Stimulated activated CD8-positive, alpha-beta memory T cell treated with anti-CD3 and anti-CD28 coated beads, Interleukin-2, amount 100 ng/mL, for 1 hour (primary cell): ENCODE measurements at places on chromosomes 5 and 9.

DNA sequence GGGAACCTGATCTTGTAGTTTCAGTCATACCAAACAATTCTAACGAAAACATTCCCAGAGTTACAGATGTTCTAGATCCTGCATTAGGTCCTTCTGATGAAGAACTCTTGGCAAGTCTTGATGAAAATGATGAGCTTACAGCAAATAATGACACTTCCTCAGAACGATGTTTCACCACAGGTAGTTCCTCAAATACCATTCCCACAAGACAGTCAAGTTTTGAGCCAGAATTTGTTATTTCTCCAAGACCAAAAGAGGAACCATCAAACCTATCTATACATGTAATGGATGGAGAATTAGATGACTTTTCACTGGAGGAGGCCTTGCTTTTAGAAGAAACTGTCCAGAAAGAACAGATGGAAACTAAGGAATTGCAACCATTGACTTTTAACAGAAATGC, 21.0 kb downstream of the RMI1 start:
- DNase-seq: no peak

GRCh38 chr5:102583276-102584124, 84.7 kb upstream of the SLCO6A1 start:
- no peak for DNase-seq

- DNase-seq: no peak
Measured at GRCh38 chr9:130111786-130112537, 58.3 kb downstream of the GPR107 start.

DNA sequence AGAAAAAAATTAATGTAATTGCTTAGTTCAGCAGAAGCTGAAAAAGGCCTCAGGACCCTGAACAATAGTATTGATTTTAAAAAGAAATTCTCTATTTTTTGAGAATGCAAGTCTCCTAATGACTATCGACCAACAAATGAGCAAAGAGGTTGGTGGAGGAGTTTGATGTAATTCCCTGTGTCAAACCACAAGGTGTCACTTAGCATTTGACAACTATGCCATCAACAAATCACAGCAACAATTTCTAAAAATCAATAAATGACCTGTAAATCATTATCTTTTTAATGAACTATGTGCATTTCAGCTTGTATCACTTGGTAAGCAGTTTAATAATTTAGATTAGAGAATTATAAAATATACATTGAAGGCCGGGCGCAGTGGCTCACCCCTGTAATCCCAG, 133.7 kb downstream of the PRELID2 start:
- no peak for DNase-seq

- no peak for DNase-seq
Measured at GRCh38 chr5:74541381-74541781, 99.1 kb downstream of the ENC1 start.

DNA sequence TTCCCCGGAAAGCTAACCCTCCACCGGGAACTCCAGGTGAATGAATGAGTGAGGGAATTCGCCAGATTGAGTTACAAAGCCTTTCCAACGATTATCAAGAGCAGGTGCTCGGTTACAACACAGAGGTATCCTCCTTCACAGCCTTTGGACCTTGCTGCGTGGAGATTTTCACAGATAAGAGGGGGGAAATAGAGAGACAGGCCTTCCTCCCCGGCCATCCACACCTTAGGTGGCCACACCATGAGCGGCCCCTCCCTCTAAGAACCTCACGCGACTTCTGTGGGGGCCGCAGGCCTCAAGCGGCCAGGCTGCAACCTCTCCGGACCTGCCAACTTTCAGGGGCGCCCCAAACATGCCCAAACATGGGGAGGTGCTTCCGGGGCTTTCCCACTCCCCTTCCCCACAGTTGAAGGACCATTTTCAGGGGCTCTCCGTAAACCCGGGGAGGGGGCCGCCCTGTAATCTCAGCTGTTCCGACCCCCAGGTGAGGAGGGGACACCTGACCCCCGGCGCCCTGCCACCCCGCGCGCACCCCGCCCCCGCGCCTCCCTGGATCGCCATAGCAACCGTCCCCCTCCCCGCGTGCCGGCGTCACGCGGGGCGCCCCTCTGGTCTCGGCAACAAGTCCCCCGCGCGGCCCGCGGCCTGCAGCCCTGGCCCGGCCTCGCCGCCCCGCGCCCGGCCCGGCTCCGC, 603 bp downstream of the DENND1A start:
- DNase-seq: no peak

DNA sequence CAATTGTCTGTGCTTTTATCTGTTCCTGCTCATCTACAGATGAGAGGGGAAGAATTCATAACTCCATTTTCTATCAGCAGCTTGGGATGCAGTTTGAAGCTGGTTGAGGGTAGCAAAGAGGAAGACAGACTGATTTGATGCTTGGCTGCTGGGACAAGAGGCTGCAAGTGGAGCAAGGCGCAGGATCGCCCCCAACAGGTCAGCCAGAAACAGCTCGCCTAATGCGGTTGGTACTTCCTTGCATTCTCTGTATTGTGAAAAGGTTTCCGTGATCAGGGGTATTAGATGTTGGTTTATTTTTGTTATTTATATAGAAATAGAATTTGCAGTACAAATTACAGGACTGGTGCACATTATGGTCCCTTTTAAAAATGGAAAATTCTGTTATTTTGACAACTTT, 40.6 kb downstream of the ZNF883 start:
- no peak for DNase-seq

DNA sequence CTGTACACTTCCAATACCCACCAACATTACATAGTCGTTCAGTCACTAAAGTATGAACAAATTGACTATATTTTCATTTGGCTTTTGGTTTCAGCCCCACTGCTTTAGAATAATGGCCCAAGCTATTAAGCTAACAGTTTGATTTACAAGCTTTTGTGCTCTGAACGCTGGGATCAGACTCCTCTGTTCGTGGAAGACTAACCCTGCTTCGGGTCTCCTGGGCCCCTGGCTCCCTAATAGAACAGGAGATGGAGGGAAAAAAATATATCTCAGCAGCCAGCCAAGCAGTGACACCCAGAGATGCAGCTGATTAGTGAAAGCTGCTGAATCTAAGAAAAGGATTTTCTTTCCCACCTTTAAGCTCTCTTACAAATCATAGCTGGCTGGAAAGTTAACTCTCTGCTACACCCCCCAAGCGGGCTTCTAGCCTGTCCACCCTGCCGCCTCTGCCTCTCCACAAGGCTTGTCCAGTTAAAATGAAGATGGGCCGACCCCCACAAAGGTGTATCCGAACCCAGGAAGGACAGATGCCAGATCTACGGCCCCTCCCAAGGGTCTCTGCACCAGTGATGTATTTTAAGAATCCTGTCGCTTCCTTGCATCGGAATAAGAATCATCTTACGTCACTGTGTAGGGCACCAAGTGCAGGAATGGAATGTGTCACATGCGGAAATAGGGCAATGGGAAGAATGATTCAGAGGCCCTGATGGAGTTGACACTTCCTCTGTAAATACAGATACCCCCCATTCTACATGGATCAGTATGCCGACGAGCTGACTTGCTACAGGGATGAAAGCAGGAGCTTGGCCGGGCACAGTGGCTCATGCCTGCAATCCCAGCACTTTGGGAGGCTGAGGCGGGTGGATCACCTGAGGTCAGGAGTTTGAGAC, 33.4 kb upstream of the BARHL1 start:
- no peak for DNase-seq

- DNase-seq: no peak
Measured at GRCh38 chr9:128428644-128429512, 8.2 kb downstream of the CERCAM start.

- no peak for DNase-seq
Measured at GRCh38 chr5:141787376-141787775, 90.8 kb downstream of the PCDH1 start.

GRCh38 chr5:173753307-173754168, 134.6 kb upstream of the CPEB4 start:
- DNase-seq: no peak

GRCh38 chr9:4984171-4984620, 876 bp upstream of the JAK2 start:
- no peak for DNase-seq

- DNase-seq: no peak
Measured at GRCh38 chr9:36903541-36904435, 130.3 kb downstream of the PAX5 start.

DNA sequence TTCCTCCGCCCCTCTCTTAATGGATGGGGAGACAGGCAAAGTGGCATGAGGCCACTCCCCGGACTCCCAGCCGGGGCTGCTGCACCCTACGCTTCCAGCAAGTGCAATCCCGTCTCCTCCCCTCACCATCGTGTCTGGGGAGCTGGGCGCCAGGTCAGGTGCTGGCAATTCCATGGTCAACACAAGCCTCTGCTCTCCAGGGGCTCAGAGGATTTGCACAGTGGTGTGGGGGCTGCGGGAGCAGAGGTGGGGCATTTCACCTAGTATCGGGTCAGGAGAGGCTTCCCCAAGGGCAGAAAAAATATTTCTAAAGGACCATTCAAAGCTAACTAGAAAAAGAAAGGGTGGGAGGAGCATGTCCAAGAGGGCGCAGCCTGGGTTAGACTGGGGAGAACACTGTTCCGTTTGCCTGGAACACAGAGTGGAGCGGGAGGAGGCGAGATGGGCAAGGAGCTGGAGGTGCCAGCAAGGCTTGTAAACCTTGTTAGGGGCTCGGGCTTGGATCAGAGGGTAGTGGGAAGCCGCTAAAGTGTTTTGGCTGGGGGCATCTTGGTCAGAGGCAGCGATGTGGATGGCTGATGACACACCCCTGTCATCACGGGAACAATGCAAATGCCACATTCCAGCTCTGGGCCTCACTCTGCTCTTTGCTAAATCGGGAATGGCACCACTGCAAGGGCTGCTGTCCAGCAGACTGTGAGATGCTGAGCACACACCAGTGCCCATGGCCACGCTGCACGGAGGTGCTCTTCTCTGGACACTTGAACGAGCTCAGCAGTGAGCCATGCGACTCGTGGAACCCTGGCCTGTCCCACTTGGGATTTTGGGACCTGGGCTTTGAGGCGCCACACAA, 191.7 kb downstream of the CDK5RAP2 start:
- DNase-seq: no peak

DNA sequence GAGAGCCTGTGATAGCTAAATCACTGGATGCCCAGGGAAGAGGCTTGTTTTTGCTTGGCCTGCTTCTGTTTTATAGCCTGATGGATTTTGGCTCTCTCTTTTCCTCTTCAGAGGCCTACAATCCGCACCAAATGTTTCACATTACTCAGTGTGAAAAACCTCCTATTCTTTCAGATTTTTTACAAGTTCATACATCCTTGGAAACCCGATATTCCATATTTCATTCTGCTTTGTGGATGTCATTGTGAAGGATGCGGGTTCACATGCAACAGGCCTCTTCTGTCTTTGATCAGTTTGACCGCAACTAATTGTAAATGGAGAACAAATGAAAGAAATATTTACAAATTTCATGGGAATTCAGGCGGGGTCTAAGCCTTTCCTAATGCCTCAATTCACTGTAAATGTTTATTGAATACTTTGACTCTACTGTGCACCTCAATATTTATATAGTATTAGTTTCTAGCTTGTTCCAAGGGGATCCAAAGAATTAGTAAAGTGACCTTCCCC, 269.9 kb downstream of the DMRT2 start:
- DNase-seq: no peak

DNA sequence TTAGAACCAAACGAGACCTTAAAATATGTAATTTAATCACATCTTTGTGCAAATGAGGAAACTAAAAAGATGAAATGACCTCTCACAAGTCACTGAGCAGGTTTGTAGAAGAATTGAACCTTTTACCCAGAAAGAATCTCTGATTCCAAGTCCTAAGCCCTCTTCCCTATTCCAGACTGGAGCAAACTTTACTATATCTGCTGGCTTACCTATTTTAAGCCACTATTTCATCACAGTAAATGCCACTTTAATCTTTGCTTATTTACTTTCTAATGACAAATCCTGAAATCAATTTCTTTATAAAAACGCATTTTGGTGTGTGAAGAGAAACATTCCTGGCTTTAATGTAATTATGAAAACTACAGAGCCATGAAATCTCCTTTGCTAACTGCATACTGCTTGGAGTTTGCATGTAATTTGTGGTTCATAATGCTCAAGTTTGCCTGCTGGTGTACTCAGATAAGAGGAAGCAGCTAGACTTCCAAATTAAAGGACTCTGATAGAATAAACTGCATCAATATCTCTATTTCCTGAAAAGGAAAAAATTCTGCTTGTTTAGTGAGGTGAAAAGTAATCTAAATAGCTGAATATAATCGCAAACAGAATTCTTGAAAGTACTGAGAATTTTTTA, 121.2 kb downstream of the RAB3C start:
- DNase-seq: no peak

DNA sequence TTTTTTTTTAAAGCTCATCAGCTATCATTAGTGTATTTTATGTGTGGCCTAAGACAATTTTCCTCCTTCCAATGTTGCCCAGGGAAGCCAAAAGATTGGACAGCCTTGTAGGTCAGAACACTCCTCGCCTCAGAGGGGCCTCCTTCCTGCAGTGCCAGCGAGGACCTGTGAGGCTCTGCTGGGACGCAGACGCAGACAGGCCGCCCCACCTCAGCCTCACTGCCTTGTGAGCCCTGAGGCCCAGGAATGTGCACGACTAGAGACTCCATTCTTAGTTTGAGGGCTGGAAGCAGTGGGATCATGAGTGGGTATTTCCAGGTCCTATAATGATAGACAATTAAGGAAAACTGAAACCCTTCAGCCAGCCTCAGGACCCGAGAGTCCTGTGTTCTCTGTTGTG, 85.4 kb downstream of the PJA2 start:
- no peak for DNase-seq

DNA sequence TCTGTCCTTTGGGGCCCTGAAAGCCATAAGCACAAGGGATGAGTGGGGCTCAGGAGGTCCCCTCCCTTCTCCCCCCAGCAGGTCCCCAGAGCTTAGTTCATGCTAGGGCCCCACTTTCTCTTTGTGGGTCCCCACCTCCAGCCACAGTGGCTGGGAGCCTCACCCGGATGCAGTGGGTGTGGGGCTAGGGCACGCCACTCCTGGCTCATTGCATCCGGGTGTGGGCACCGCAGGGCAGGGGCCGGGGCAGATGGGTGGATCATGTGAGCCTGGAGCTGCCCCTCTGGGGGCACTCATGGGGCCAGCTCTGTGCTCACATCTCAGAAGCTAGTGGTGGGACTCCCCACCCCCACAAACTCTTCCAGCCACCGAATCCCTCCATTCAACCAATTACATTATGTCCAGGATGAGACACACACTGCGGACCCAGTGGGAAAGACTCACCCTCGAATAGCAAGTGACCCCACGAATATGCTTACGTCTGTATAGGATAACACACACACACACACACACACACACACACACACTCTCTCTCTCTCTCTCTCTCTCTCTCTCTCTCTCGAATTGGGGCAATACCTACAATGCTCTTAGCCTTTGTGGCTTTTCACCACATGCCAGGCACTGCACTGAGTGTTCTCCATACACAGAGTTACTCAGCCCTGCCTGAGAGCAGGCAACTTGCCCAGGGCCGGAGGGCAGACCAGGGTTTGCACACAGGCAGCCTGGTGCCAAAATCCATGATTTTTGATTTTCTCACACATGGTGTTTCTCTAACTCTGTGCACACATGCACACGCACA, 16.8 kb upstream of the PHYKPL start:
- DNase-seq: no peak

- no peak for DNase-seq
Measured at GRCh38 chr5:139271201-139272027, 22.1 kb upstream of the MATR3 start.
